HT-29 (cell line): ENCODE measurements at places on chromosomes 12 and 14. TPM values are rescaled to one million over a fixed set of nuclear protein-coding genes. Genes with fewer than 3 reads are reported as not detected.
A peak's percentile ranks its signal among the peaks of the same experiment; 100 is the strongest.

DNA sequence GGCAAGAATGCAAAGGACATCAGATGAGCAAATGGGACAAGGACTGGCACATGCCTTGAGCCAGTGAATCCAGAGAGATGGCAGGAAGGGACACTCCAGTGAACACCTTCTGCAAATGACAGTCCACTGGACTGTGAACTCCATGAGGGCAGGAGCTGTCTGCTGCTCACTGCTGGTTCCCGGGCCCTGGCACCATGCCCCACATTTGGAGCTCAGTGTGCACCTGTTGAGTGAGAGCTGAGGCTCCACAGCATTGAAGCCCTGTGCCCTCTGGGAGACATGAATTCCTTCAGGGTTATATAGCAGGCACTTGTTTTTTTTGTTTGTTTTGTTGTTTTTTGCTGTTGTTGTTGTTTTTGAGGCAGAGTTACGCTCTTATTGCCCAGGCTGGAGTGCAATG lies 13.1 kb downstream of the PRIMA1 start:
- DNase-seq: no peak

Gene CPSF6
- total RNA-seq: 87.4 and 104 TPM in 2 replicates

GRCh38 chr14:32584079-32584478 lies 255.0 kb downstream of the AKAP6 start:
- DNase-seq: no peak

DNA sequence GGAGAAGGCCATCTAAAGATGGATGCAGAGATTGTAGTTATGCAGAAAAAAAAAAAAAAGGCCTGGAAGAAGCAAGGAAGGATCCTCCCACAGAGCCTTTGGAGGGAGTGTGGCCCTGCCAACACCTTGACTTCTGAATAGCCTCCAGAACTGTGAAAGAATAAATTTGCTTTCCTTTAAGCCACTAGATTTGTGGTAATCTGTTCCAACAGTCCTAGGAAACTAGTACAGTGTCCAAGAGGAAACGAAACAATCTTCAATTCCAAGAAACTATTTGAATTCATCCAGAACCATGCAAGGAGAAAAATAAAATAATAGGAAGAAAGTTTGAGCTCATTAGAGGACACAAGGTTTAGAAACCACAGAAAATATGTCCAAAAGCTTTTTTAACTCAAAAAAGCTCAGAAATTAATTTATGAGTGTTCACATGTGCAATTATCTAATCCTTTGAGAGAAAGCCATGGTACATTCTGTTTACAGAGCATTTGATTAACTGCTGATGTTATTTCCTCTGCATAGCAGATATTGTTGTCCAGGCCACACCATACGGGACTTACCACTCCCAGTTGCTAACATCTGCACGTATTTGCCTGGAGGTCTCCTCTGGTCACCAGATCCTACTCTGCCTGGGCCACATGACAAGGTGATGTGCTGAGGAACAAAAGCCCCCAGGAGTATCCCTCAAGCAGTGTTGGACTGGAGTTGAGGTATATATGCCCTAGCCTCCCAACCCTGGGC lies 30.0 kb upstream of the STAB2 start:
- DNase-seq: no peak

DNA sequence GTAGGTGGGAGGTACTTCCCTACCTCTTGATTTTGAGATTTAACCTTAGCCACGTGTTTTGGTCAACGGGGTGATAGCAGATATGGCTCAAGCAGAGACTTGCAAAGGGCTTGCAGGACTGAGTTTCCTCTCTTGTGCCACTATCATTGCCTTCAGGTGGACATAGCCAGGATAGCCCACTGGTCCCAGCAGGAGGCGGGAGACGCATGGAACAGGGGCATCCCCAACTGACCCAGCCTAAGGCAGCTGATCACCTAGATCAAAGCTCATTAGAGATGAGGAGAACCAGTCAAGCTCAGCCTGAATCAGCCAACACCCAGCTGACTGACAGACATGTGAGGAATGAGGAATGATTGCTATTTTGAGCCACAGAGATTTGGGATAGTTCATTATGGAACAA lies 49.6 kb downstream of the CALM1 start:
- no peak for DNase-seq

- peak; percentile 52 for DNase-seq
Observed at GRCh38 chr12:112524676-112525425, 106.1 kb downstream of the PTPN11 start.

DNA sequence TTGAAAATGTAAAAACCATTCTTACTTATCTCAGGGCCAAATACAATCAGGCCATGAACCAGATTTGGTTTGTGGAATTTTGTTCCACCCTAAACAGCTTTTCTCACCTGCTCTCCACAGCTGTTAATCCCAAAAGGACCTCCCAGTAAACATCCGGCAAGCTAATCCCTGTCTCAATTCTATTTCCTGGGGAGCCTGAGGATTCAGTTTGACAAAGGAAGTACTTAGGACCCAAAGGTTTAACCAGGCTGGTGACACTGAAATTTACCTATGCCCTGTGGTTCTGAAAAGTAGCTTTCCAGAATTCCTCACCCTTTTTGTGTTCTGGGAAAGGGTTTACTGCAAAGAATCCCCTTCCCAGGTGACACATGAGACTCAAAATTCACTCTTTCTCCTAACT lies 15.0 kb downstream of the CAPZA3 start:
- DNase-seq: no peak

Gene PROX2
- not detected in 2 replicates for total RNA-seq

DNA sequence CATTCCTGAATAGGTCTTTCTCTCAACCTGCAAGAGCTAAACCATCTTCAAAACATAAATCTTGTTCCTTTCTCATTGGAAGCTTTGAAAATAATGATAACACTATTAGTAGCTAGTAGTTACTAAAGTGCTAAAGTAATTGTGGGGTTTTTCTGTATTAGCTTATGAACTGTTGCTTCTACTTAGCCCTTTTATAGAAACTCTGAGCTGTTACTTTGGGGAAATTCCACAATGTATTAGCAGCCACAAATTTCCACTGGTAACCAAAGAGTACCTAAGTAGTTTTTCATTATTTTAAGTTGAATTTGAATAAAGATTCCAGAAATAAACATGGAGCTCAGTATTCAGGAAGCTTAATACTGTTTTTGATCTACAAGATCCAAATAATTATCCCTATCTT lies 6.4 kb upstream of the MAPK1IP1L start:
- no peak for DNase-seq

DNA sequence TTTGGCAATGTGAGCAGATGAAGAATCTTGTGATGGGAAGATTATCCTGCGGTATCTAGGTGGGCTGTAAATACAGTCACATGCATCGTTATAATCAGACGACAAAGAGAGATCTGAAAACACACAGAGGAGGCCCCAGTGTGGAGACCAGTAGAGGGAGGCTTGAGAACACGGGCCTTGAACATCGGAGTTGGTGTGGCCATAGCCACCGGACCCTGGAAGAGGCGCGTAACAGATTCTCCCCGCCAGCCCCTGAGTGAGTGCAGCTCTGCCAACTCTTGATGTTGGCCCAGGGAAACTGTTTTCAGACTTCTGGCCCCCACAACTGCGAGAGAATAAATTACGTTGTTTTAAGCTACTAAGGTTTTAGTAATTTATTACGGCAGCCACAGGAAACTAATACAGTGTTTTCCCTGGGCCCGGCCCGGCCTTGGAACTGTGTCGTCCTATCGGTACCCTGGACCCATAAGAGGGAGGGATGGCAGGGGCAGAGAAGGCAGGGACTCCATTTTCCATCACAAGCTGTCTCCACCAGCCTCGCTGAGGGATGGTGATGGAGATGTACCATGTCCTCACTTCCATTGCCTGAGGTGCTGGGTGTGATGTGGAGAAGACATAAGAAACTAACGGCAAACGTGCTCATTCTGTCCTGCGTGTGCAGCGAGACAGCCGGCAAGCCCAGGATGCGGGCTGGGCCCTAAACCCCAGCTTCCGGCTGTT lies 91.6 kb downstream of the NTF3 start:
- DNase-seq: no peak

DNA sequence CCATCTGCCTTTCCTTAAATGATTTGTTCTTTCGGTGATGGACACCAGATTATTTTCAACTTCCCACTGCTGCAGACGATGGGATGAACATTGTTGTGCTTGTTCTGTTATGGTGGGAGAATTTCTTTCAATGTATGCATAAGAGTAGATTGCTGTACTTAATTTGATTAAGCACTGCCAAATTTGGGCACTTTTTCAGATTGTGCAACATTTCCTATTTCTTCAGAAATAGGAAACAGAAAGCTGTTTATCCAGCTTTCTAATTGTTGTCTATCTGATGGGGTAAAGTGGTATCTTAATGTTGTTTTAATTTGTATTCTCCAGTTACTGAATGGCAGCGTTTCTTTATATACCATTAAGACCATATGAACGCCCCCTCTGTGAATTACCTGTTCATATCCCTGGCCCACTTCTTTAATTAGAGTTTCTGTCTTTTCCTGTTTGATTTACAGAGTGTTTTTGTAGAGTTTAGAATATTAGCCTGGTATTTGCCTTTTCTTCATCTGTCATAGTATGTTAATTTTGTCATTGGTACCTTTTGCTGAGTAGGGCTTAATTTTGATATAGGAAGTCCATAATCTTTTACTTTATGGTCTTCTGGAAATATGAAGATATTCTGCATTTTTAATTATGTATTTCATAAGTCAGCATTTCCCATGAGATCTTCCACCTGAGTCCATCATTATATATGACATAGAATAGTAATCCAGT lies 59.6 kb downstream of the DIP2B start:
- DNase-seq: no peak

DNA sequence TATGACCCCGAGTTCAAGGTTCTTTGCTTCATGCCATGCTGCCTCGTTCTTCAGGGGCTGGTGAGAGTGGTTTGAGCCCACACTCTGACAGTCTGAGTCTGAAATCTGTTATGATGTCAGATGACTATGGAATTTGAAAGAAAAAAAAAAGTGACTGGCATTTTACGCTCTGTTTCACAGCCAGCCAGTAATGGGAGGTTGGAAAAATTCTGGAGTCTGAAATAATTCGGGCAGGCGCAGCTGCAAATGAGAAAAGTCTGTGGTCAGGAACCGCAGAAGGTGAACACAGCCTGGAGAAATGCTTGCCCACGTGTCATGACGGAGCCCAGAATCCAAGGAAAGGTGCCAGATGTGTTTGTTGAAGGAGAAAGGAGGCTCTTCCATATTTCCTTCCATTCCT lies 269.8 kb upstream of the PWP1 start:
- no peak for DNase-seq

DNA sequence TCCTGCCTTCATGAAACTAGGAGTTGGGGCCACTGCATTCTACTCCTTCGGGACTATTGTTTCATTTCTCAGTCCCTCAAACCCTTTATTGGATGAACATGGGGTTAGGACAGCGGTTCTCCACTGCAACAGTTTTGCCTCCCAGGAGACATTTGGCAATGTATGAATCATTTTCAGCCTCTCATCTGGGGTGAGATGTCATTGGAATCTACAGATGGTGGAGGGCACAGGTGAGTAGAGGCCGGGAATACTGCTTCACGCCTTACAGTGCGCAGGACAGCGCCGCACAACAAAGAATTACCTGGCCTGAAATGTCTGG lies 649 bp upstream of the GNPNAT1 start:
- DNase-seq: no peak

Gene CAPZA3
- total RNA-seq: not detected in 2 replicates

- no peak for DNase-seq
Observed at GRCh38 chr12:46164186-46164761, 104.6 kb downstream of the SLC38A1 start.

Gene PRR4
- 0.13 and 0.28 TPM in 2 replicates for total RNA-seq

DNA sequence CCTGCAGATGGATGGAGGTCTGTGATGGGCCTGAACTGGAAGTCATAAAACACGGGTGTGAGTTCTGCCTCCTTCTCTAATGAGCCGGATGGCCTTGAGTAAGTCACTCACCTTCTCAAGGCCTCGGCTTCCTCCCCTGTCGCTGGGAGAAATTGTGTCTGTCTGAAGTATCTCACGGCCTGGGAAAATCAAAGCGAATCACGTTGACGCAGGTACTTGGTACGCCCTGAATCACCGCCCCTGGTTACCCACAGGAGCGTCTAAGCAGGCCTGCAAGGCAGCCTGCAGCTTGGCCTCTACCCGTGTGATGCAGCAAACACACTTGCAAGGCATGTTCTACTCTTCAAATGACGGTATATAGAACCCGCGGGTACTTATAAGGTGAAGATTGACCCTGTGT lies 28.1 kb upstream of the CD9 start:
- DNase-seq: no peak
